ENCODE measurements at places on chromosomes 7 and 10.

DNA sequence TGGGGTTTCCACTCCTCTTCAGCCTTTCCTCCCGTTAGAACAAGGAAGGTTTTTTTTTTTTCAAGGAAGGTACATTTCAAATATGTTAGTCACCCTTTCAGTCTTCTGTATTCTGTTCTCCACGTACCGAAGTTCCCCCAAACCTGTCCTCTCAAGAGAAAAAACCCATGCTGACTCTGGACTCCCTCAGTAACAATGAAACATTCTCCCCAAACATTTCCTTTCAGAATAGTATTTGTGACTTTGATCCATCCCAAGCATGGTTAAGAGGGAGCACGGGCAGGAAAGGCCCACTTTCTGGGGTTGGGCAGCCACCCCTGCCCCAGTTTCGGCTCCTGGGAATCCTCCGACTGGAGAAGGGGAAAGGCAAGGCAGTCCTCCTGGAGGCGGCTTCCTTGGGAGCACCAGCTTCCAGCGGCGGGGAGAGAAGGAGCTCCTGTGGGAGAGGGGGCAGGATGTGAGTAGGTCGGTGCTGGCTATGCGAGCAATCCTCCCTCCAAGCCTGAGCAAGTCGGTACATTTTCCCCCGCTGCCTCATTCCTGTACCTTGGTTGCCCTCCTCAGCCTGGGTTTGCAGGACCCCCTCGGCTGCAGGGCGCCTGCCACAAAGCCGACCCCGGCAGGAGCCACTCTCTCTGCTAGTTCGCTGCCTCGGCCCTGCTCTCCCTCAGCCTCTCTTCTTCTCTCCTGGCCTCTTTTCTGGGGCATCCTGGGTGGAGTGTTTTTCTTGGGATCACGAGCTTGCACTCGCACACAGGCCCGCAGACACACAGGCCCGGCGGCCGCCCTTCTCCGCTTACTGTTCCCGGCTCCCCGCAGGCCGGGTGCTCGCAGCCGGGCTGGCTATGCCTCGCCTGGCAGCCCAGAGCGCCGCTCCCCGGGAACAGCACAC lies 2.1 kb upstream of the HOXA1 start:
- DNase-seq = no peak

DNA sequence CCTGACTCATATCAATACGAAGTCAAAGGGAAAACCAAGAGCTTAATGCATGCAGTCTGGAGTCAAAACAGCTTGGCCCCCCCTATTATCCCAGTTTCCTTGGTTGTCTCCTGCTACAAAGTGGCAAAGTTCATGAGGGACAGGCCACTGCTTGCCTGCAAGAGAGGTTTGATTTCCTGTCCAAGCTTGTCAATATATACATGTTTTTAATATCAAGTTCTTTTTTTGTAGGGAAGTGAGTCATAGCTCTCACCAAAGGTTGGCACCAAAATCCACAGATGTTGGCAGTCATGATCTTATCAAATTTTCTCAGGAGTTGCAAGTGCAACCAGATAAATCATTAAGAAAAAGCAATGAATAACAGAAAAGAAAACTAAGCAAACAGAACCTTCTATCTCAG lies 176.8 kb downstream of the COBL start:
- DNase-seq = no peak

- DNase-seq = no peak
Measured at GRCh38 chr10:79056361-79056735, 12.4 kb upstream of the ZMIZ1 start.

- no peak for DNase-seq
Measured at GRCh38 chr10:114577133-114577532, 80.9 kb downstream of the ABLIM1 start.

- no peak for DNase-seq
Measured at GRCh38 chr7:29878081-29878688, 71.9 kb downstream of the WIPF3 start.

DNA sequence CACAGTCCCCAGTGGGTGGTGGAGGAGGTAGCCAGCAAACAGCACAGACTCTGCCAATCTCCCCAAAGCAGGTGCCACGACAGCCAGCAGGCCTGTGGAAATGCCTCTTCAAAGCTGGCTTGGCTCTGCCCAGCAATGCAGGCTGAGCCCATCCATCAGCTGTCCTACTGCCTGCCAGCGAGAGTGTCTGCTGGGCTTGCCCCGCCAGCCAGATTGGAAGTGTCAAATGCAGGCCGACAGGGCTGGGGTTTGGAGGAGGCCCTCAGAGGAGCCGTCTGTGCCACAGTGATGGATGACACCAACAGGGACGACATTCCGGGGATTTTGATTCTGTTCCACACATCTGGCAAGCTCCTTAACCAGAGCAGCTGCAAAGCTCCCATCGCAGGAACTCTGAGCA lies 16.7 kb downstream of the HABP2 start:
- peak; percentile 56 for DNase-seq

GRCh38 chr10:72276421-72277339 lies 3.0 kb downstream of the DDIT4 start:
- no peak for DNase-seq

- DNase-seq = no peak
Measured at GRCh38 chr7:130207033-130207432, 627 bp upstream of the SSMEM1 start.

- DNase-seq = no peak
Measured at GRCh38 chr7:11379641-11380040, 406.0 kb downstream of the PHF14 start.

- DNase-seq = no peak
Measured at GRCh38 chr10:92957223-92958010, 103.2 kb upstream of the CYP26C1 start.

Data from heart right ventricle (tissue), 16 donors.